ENCODE measurements at places on chromosomes 1 and 21. TPM values are rescaled to one million over a fixed set of nuclear protein-coding genes. Genes with fewer than 3 reads are reported as not detected.

GRCh38 chr1:184447651-184448185, 60.9 kb downstream of the C1orf21 start:
- no peak for DNase-seq

The JAM2 gene
- 23.7 TPM for total RNA-seq

The DISP1 gene
- total RNA-seq = 3.4 TPM

DNA sequence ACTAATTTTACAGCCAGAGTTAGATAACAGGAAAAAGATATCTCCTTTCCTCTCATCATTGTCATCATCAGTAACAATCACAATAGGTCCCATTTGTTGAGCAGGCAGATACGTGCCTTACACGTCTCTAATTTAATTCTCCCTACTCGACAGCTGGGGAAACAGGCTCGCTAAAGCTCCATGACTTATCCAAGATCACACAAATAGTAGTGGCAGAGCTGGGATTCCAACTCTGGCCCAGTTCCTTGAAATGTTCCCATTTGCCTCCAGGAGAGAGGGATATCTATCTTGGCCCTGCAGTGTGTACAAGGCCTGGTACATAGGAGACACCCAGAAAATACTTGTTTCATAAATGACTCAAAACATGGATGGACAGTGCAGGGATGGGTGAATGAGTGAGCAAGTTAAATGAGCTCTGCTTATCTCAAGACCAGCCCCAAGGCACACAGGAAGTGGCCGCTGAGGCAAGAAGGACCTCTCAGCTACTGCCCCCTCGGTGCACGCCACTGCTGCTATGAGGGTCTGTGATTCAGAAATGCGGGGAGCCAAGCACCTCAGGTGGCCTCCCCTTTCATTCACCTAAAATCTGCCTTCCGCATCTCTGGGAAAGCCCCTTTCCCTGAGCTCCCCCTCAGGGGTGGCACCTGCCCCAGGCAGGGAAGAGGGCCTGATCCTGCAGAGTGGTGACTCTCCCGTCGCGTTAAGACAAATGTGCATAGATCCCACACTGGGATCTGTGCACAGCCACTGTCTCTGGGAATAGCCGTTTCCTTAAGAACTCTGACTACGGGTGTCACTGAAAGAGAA, 3.6 kb downstream of the KCNN3 start:
- DNase-seq = no peak

GRCh38 chr21:34029743-34030528, 43.4 kb upstream of the MRPS6 start:
- no peak for DNase-seq

The GNG4 gene
- total RNA-seq = 0.11 TPM

The SLC35F3 gene
- not detected for total RNA-seq

Measured in left ventricle myocardium inferior (tissue), 1 donor.